Activated naive CD4-positive, alpha-beta T cell (primary cell): ENCODE measurements at places on chromosomes 7 and 10.

- DNase-seq, result no peak
These were observed 67.3 kb downstream of the GLCCI1 start for GRCh38 chr7:8035647-8036518.

- DNase-seq, result no peak
These were observed 122.7 kb downstream of the PRKAG2 start for GRCh38 chr7:151754142-151754590.

DNA sequence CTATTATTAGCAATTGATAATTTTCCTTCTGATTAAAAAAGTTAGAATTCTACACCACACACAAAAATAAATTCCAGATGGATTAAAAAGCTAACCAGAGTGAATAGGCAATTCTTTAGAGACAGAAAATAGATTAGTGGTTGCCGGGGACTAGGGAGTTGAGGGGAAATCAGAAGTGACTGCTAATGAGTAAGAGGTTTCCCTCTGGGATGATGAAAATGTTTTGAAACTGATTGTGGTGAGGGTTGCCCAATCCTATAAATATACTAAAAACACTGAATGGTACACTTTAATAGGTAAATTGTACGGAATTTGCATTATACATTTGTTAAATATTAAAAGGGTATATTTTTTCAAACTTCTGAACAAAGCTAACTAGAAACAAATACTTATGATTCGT is 214.9 kb downstream of the GPAM start:
- DNase-seq, result no peak

GRCh38 chr7:291373-292092 is 1.6 kb downstream of the FOXL3 start:
- DNase-seq, result no peak

DNA sequence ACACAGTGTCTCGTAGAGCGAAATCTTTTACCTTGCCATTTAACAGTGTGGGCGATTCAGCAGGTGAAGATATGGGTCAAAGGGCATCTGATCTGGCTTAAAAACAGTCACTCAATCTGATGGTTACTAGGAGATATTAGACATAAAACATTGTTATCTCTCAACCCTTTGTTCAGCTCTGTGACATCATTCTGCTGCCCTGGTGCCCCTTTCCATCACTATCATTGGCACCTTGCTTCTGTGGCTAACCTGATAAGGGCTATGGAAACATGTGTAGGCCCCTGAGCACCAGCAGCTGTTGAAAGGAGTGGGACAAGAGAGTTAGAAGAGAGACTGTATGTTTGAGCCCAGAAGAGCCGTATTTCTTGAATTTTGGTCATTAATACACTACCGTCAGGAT is 650.3 kb downstream of the PHTF2 start:
- DNase-seq, result no peak

- DNase-seq, result no peak
These were observed 1.7 kb downstream of the SLC13A1 start for GRCh38 chr7:123198111-123198510.

GRCh38 chr7:68314208-68314607 is 1284.1 kb upstream of the AUTS2 start:
- DNase-seq, result no peak

- no peak for DNase-seq
These were observed 271.7 kb upstream of the C7orf33 start for GRCh38 chr7:148318838-148319237.

DNA sequence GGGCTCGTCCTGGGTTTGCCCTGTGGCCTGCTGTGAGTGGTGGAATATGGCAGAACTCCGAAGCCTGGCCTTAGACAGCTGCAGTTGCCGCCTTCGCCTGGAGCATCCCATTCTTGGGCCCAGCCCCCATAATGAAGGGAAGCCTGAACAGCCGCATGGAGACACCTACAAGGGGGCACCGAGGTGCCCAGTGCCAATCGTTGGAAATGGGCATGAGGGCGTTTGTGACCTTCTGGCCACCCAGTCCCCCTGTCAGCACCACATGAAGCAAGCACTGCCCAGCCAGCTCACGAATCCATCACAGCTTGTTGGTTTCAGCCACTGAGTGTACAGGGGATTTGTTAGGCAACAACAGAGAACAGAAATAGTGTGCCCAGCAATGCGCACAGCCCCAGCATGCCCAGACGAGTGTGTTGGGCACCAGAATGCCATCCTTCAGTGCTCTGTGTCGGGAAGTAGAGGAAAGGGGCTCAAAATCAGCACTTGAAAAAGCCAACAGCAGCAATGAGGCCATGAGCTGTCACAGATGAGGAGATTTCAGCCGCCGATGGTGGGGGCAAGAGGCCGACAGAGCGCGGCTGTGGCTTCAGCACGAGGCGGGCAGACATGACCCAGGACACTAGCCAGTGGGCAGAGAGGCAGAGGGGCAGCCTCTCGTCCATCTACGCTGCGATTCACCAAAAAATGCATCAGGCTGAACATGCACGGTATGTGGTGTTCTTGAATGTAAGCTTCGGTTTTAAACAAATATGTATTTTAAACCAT is 91.2 kb downstream of the TNS3 start:
- DNase-seq, result no peak

DNA sequence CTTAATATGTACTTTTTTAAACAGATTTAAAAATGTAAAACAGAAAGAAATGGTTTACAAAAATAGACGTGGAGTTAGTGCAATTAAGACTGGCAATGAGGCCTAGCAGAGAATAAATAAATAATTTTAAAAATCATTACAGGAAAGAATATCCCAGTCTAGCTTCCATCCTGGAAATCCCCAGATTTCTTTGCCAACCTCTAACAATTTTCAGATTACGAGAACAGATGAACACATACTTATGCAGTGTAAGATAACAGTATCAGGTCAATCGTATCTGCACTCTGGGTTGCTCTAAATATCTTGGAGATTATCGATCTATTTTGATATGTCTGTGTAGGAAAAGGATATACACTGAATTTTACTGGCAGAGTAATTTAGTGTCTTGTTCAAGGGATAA is 210.5 kb downstream of the SEMA3A start:
- DNase-seq, result no peak

DNA sequence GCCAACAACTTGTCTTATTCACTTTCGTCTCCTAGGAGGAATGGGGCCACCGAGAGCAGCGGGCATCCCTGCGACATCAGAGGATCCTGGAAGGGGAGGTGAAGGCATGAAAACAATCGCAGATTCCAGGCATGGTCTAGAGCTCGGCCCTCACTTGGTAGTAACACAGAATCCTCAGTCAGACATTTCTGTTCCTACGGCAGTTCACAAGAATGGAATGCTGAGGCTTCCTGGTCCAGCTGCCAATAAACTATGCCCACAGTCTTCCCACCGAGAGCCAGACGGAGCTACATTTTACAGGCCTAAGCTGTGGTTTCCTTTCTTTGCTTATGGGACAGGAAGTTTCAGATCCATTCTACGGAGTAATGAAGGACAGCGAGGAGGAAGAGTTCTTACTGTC is 75.8 kb downstream of the OR13A1 start:
- no peak for DNase-seq

DNA sequence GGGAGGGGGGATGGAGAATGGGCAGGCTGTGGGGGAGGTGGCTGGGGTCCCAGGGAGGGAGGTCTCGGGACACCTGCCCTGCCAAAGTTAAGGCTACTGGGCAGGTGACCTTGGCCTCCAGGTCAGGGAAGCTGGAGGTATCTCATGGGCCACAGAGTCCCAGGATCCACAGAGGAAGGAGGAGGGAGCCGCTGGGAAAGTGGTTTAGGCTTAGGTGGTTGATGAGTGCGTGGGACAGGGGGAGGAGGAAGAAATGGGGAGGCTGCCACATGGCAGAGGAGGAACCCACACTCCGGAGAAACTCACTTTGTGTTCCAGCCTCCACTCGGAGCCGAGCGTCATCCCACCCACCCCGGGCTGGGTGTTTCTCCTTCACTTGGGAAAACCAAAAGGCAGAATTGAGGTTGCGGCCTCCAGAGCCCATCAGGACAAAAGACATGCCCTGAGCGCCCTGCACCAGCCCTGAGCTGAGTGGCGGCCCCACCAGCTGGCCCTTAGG is 46.1 kb downstream of the ASB13 start:
- DNase-seq, result no peak

- DNase-seq, result no peak
These were observed 146.4 kb downstream of the RGS10 start for GRCh38 chr10:119396008-119396708.

DNA sequence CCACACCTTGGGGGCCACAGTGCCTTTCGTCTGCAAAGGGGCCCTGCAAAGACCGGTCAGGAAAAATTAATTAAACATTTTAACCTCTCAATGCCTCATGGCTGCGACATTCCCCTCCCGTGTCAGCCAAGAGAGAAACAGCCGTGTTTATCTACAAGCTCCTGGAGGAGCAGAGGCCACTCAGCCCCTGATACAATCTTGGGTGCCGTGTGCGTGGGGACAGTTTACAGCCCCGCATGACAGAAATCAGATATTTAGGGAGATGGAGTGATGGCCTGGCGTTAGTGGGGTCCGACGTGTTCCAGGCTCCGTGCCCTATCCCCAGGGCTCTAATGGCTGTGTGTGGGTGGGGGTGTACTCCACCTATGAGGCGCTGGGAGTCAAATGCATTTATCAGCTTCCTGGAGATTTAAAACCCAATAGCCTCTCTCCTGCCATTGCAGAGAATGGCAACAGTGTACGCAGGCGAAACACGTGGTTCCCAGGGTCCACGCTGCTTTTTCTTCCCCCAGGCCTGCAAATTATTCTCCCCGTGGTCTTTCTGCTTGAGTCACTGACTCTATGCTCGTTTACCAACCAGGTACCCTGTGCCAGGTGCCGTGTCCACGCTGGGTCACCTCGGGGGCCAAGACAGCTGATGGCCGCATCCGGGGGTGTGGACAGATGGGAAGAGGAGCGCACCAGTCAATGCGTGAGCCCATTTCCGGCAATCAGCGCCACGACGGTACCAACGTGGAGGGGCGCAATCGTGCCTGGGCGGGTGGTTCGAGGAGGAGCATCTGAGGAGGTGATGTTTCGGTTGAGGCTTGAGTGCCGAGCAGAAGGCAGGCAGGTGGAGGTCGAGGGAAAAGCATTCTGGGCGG is 26.6 kb upstream of the PSMG3 start:
- DNase-seq, result no peak

DNA sequence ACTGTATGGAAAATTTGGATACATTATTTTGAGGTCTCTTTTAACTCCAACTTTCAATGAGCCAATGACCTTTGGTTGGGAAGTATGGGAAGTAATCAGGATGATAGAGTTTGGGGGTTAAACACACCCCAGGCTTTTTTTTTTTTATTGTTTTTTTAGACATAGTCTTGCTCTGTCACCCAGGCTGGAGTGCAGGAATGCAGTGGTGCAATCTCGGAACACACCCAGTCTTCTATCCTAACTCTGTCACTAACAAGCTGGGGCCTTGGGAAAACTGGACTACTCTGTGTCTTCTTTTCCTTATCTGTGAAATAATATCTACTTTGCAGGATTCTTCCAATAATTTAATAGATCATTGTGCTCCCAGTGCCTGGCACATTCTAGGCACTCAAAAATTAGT is 37.6 kb upstream of the AGBL3 start:
- DNase-seq, result no peak
